Endothelial cell of umbilical vein (primary cell): ENCODE measurements at places on chromosomes 4 and X. TPM values are rescaled to one million over a fixed set of nuclear protein-coding genes. Genes with fewer than 3 reads are reported as not detected.
A peak's percentile ranks its signal among the peaks of the same experiment; 100 is the strongest.

DNA sequence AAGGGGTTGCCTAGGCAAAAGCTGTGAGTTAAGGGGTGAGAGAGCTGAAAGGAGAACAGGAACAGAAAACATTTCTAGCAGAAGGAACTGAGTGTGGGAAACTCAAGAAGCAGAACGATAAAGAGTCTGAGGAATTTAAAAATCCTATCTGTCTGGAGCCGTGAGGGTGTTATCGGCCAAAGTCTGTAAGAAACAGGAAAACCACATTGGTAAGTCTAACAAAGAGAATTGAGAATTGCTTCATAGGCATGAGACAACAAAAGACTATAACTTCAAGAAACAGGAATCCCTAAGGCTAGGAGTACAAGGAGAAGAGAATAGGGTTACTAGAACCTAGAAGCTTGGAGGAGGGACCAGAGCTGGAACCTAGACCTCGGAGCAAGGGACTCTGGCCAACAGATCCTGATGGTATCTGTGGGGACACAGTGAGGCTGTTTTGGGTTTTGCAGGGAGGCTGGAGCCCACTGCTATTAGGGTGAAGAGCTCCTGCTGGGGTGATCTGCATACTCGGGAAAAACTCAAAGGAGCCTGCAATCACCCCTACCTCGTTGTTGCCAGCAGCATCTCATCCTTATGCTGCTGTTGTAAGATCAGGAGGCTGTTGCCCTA, 175.6 kb downstream of the FBXO8 start:
- no peak for DNase-seq

The SYN1 gene
- not detected in 2 replicates for total RNA-seq

The PAGE1 gene
- not detected in 2 replicates for total RNA-seq

- DNase-seq: no peak
Observed at GRCh38 chr4:10272511-10272910, 155.9 kb upstream of the WDR1 start.

The SH3TC1 gene
- total RNA-seq: 174 and 192 TPM in 2 replicates

The PLS3 gene
- total RNA-seq: 305 and 329 TPM in 2 replicates

GRCh38 chr4:185837415-185838103, 25.6 kb upstream of the SORBS2 start:
- peak; percentile 19 for DNase-seq

DNA sequence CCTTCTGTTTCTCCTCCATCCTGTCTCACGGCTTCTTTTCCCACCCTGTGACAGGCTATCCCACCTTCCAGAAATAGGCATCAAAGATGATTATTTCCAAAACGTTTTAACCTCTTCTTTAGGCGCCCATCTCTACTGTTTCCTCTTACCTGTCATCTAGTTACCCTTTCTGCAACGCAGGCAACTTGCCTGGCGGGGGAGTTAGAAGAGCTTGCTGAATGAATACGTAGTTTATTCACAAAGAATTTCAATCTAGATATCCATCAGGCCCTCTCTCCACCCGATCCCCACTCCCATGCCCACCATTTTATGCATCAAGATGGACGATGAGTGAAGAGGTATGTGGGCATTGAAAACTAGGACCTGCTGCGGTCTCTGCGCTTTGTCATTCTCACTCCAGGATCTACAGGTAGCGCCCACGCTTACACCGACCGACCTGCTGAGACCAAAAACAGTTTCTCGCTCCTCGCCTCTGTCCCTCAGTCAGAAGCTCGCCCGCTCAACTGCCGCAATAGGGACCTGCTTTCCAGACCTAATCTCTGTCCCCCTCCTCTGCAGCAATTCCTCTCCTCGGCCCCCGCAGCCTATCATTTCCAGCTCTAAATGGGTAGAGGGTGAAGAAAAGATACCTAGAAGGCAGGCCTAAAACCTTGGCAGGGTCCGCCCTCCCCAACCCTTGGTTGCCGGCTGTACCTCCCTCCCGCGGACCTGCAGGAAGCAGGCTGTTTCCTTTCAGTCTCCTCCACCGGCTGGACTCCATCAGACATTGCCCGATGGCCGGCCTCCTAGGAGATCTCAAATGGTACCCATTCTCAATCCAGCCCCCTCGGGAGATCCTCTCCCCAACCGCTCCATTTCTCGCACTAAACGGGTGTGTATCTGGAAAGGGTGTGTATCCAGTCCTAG, 624 bp downstream of the BEX5 start:
- peak; percentile 0 for DNase-seq

DNA sequence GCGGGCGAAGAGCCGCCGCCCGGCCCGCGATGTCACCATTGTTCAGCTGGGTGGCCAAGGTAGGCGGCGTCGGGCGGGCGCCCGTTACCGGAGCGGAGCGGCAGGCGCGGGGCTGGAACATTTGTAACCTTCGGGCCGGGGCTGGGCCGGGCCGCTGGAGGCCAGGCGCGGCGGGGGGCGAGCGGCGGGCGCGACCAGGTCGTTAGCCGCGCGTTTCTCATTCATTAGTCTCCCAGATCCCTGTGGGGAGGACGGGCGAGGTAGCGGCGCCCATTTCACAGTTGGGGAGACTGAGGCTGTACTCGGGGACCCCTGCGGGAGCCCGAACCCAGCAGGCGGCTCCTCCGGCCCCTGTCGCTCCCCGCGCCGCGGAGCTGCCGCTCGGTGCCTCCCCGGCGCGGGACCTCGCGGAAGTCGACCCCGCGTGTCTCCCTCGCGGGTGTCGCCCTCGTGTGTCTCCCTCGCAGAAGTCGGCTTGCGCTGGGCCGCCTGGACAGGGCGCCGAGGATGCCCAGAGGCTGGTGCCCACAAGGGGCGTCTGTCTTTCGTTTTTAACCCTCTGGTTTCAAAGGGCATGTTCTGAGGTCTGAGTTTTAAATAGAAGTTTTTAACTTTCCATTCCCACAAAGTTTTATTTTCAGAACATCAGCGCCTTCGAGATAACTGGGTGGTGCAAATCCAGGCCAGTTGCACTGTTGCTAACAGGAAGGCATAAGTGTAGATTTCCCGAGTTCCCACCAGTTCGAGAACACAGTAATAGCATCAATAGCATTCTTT, 17.5 kb downstream of the PTTG2 start:
- DNase-seq: peak; percentile 69

The PCYT1B gene
- total RNA-seq: 0.90 and 1.3 TPM in 2 replicates

DNA sequence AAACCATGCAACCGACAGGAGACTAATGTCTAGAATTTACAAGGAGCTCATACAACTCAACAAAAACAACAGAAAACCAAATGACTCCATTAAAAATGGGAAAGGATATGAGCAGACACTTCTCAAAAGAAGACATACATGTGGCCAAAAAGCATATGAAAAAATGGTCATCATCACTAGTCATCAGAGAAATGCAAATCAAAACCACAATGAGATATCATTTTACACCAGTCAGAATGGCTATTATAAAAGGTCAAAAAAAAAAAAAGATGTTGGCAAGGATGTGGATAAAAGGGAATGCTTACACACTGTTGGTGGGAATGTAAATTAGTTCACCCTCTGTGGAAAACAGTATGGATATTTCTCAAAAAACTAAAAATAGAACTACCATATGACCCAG, 50.5 kb upstream of the CHRDL1 start:
- no peak for DNase-seq

- peak; percentile 41 for DNase-seq
Observed at GRCh38 chr4:167234316-167234881, at the start of gene SPOCK3. TSS of gene SPOCK3 (minus strand) at chr4:167234494.

DNA sequence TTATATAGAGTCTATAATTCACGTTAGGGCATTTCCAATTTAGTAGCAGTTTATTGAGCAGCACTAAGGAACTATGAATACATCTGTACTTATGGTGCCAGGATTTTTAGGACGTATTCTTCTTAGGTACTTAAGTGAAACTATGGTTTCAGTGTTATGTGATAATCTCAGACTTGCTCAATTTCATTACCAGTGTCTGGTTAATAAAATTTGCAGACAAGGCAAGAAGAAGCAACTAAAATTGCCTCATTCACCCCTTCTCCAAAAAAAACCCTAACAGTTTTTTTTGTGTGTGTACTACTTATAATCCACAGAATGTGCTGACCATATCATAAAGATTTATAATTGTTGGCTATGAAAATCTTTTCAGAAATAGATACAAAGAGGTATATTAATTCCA, 6.0 kb upstream of the CXCL10 start:
- DNase-seq: no peak

The GLRA3 gene
- total RNA-seq: not detected in 2 replicates

GRCh38 chrX:13605611-13606010, 36.2 kb downstream of the EGFL6 start:
- DNase-seq: no peak

GRCh38 chr4:145618210-145618931, 814 bp upstream of the MMAA start:
- no peak for DNase-seq

GRCh38 chrX:139642241-139642927, 65.6 kb downstream of the MCF2 start:
- no peak for DNase-seq

The CENPVL2 gene
- not detected in 2 replicates for total RNA-seq

GRCh38 chr4:19030536-19030935, 1009.0 kb upstream of the LCORL start:
- DNase-seq: no peak

DNA sequence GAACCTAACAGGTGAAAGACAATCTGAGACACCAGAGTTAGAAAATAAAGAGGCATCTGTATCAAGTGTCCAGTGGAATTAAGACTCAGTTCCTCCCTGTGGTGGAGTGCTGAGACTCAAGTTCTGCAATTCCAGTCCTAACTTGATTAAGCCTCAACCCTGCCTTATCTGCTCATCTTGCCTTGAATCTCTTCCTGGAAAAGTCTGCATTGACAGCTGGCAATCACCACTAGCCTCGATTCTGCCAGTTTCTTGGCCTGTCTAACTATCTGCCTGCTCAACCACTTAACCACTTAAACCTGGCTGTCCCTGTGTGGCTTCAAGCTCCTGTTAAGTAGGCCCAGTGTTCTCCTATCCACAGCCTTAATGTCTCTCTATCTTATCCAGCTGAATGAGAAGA, 22.4 kb upstream of the NEIL3 start:
- no peak for DNase-seq

The KLB gene
- total RNA-seq: not detected in 2 replicates
